Activated naive CD4-positive, alpha-beta T cell treated with anti-CD3 and anti-CD28 coated beads, Interleukin-2, amount 50 U/mL, for 72 hours (primary cell): ENCODE measurements at places on chromosomes 11 and 22.

DNA sequence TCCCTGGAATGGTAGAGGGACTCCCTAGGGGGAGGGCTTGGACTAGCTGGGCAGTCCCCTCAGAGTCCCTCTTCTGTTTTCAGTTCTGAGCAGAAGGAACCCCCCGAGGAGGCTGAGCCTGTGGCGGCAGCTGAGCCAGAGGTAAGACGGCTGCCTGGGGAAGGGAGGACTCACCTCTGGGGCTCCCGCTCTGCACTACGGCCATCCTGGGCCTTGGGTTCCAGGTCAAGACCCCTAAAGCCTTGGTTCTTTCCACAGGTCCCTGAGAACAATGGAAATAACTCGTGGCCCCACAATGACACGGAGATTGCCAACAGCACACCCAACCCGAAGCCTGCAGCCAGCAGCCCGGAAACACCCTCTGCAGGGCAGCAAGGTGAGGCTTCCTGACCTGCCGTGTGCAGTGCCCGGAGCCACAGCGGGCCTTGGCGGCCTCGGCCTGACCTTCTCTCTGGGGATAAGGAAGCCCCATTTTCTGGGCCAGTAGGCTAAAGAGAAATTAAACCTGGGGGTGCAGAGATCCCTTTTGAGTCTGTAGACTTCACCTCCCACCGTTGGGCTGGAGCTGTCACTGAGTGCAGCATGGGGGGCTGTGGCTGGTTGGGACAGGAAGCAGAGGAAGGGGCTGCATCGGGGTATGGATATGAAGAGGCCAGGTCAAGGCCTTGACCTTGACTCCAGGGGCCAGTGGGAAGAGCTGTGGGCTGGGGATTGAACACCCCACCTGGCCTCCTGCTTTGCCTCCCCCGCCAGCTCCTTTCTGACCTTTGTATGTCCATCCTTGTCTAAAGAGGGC is 15.0 kb downstream of the INCENP start:
- DNase-seq, result no peak

GRCh38 chr11:11478687-11479086 is 125.6 kb upstream of the CSNK2A3 start:
- DNase-seq, result no peak

GRCh38 chr11:113075586-113076095 is 114.4 kb downstream of the NCAM1 start:
- no peak for DNase-seq

DNA sequence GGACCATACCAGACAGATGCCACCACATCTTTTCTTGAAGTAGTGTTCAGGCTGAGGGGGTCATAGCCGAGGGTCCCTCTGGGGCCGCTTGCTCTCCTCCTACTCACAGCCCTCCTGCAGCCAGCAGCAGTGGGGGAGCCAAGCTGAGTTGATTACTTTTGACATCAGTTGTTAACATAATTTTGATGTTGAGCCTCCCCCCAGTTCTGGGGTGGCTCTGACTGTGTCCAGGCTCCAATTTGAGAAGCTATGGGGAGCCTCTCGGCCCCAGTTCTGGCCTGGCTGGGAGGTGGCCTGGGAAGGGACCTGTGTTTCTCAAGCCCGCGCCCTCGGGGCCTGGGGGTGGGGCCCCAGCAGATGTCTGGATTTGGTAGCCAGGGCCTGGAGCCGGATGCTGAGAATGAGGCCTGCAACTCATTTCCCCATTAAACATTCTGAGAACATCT is 47.9 kb downstream of the KCNQ1OT1 start:
- DNase-seq, result no peak

- no peak for DNase-seq
These were observed 37.7 kb upstream of the IGLL5 start for GRCh38 chr22:22849640-22850610.

- no peak for DNase-seq
These were observed 15.3 kb upstream of the IL2RB start for GRCh38 chr22:37165066-37165465.

GRCh38 chr11:94882931-94883330 is 90.4 kb downstream of the CWC15 start:
- no peak for DNase-seq

- DNase-seq, result no peak
These were observed 35.5 kb upstream of the SLC25A1 start for GRCh38 chr22:19214078-19214473.

DNA sequence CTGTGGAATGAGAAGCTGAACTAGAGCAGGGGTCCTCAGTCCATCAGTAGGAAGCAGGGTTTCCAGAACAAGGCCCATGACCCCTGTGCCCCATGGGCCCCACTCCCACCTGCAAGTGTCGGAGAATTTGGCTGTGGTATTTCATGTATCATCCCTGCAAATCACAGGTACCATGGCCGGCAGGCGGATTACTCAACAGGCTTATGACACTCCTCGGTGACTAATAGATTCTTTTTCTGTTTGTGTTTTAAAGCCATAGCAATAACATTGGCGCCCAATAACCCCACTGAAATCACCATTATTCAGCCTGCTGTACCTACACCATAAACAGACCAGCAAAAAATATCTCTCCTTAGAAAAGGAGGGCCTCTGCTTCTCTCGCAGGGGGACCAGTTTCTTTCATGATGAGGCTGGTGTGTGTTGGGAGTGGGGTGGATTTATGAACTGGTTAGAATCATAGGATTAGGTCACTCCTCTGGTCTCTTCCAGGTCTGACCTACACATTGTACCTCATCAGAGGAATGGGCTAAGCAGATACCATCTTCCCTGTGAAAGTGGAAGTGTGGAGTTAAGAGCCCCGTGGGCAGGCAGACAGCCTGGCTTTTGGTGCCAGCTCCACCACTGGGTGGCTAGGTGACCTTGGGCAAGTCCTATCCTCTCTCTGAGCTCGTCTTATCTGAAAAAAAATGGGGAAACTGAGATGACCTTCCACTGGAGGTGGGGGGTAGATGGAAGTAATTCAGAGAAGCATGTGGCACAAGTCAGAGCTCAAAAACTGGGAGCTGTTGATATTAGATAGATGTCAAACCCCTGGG is 60.2 kb upstream of the WNT11 start:
- no peak for DNase-seq

- no peak for DNase-seq
These were observed 2.5 kb upstream of the EED start for GRCh38 chr11:86241956-86242535.

DNA sequence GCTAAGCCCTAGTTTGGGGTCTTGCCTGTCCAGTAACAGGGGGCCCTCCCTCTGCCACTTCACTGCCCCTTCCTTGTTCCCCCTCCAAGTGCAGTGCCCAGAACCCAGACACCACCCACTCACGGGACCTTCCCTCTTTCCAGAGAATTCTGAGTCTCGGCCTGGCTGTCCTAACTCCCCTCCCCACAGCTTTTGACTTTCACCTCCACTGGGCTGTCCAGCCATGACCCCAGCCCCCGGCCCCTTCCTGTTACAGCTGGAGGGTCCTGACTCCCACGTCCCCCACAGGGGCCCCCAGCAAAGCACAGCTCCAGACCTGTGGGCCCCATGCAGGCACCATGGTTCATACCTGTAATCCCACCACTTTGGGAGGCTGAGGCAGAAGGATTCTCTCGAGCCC is 71.5 kb downstream of the BRD1 start:
- no peak for DNase-seq

DNA sequence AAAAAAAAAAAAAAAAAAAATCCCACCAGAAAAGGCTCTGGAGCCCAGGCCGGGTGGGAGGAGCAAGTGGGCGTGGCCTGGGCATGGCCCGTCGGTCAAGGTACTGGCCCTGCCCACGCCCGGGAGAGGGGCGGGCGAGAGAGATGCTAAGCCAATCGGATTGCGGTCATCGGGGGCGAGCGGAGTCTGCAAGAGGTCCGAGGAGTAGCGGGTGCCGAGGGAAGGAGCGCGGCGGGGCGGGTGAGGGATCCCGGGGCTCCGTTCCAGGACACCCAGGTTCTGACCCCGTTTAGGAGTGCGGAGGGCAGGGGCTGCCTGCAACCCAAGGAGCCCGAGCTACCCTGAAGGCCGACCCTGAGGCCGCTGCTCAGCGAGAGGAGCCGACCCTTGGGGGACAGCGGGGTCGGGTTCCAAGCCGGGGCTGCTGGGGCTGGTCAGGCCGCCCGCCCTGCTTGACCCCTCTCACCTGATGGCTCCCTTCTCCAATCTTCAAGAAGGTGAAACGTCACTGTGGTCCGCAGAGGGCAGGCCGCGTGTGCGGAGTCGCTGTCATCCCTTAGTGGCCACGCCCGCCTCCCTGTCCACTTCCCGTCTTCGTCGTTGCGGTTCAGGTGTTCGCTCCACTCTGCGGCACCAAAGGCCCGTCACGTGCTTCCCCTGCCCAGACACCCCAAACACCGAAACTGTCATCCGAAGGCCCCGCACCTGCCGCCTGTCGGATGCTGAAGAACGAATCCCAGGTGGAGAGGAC is 11.1 kb upstream of the TAB1 start:
- peak; percentile 73 for DNase-seq

DNA sequence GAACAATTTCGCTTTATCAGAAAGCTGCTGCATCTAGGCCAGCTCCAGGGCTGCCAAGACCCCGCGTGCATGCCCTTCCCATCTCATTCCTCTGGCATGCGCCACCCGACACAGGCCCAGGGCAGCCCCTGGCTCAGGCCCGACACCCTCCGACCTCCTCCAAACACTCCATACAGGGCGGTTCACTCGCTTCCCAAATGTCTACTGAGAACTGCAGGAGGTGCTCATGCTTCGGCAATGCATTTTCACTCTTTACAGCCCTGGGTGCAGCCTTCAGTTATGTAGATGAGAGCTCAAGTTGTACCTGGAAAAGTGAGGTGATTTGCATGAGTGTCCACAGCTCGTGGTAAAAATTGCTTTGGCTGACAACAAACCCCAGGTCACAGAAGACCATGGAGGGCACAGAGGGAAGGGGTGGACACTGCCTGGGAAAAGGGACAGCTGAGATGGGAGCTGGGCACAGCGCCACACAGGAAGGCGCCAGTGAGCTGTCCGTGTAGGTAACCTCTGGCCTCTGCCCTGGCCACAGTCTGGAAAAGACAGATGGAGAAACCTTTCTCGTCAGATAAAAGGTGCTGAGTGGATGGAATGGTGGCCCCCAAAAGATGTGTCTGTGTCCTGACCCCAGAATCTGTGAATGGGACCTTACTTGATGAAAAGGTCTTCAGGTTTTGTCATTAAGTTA is 1351.9 kb downstream of the BRD1 start:
- DNase-seq, result no peak

DNA sequence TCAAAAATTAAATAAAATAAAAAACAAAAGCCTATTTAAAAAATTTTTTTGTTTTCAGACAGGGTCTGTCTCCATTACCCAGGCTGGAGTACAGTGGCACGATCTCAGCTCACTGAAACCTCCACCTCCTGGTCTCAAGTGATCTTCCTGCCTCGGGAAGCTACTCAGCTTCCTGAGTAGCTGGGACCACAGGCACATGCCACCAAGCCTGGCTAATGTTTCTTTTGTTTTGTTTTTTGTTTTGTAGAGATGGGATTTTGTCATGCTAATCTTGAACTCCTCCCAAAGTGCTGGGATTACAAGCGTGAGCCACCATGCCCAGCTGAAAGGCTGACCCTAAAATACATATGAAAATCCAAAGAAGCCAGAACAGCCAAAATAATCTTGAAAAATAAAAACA is 20.4 kb upstream of the L3MBTL2 start:
- DNase-seq, result no peak

DNA sequence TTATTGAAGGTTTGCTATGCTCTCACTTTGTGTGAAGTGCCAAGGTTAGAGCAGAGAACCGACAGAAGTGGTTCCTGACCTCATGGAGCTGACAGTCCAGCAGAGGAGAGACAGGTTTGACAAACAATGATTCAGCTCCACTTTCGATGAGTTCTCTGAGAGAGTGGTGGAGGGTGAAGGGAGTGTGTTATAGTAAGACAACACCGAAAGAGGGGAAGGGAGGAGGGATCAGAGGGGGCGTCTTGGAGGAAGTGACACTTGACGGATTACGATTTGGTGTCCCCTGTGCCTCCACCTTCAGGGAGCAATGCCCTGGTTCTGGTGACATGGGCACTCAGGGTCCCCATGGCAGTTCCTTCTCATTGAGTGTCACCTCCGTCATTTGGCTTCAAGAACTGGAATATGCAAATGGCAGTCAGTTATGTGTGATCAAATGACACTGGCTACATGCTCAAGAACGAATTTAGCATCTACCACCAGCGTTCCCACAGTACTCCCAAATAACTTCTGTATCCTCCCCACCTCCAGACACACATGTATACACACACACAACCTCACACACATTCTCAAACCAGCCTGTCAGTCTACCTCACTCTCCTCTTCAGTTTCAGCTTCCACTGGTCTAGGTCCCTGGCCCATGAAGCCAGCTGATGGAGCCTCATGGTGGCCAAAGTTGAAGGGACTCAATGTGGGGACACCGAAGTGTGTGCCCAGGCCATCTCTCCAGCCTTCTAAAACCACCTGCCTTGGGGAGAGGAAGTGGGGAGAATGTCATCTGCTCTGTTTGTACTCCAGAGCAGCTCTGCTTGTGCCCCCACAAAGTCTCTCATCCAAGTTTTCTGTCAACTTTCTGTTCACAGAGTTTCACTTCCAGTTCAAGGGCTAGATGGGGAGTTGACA is 31.4 kb upstream of the NUP160 start:
- no peak for DNase-seq

- DNase-seq, result no peak
These were observed 2.4 kb upstream of the SGSM3 start for GRCh38 chr22:40368016-40368415.

- no peak for DNase-seq
These were observed 49.6 kb downstream of the NAV2 start for GRCh38 chr11:19762266-19762665.

- DNase-seq, result no peak
These were observed 153.8 kb upstream of the ARHGAP20 start for GRCh38 chr11:110866081-110866480.

GRCh38 chr11:6586434-6587359 is 16.7 kb downstream of the RRP8 start:
- DNase-seq, result no peak

DNA sequence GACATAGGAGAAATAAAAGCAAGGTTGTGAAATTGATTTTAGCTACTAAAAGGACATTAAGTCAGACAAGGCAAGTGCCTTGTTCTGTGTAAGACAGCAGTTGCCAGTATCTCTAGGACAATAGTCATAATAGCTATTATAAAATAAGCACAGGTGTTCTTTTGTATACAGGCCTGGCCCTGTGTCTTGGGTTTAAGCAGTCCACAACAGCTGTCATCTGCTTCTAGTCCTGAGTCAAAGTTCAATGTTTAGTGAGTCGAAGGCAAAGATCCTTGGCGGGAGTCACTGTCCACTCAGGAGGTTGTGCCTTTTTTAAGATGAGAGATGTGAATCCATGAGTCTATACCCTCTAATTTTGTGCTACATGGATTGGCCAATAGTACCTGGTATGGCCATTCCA is 79.5 kb downstream of the SC5D start:
- DNase-seq, result no peak

GRCh38 chr11:134761386-134761785 is 349.3 kb upstream of the B3GAT1 start:
- DNase-seq, result no peak

GRCh38 chr11:68832476-68833181 is 9.1 kb downstream of the CPT1A start:
- DNase-seq, result no peak

DNA sequence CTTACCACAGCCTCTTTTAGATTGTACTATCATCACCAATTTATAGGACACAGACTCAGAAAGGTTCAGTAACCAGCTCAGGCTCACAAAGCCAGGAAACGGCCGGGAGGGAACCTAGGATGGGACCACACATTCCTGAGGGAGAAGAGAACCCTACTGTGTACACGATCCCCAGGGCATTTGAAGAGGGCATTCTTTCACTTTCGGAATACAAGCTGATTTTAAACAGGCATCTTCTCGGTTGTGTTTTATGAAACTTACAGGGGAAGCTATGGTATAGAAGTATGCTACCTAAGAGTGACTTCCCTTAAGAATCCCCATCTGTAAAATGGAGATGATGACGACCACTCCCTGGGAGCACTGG is 19.0 kb downstream of the SMCO4 start:
- DNase-seq, result no peak

- DNase-seq, result no peak
These were observed 57.8 kb downstream of the NXPE1 start for GRCh38 chr11:114501901-114502300.
